ENCODE measurements at places on chromosomes 3 and 15.
A peak's percentile ranks its signal among the peaks of the same experiment; 100 is the strongest.

GRCh38 chr3:180802837-180803236, 109.6 kb upstream of the FXR1 start:
- DNase-seq = no peak

DNA sequence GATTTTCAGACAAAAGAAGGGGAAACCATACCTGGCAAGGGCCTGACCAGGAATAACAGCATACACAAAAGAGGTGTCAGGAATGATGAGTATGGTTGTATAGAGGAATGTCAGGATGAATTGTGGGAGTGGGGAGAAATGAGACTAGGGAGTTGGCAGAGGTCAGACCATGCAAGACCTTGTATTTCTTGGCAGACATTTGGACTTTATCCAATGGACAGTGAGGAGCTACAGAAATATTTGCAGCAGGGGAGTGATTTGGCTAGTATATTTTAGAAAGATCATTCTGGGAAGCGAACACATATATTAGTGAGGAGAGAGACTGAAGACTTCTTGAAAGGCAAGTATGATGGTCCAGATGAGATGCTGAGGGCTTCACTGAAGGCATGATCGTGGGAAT, 25.4 kb upstream of the ALPK3 start:
- peak; percentile 62 for DNase-seq

DNA sequence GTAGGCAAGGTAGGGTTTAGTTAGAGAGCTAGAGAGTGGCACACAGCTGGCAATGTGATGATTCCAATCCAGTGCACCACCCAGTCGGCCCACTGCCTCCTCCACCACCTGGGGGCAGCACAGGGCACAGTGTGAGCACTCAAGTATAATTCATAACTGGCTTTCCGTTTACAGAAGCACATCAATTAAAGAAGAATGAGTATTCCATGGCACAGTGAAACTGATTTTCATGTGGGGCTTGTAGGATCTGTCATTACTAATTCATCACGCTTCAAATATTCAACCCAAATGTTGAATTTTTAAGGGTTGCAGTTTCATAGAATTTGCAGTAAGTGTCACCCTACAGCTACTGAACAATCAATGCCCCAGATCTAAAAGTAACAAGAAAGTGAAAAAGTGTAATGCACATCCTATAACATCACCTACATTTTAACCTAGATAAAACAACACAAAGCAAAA, 149.9 kb downstream of the IGSF11 start:
- no peak for DNase-seq

- no peak for DNase-seq
These were observed 38.5 kb upstream of the TFRC start for GRCh38 chr3:196120291-196120951.

DNA sequence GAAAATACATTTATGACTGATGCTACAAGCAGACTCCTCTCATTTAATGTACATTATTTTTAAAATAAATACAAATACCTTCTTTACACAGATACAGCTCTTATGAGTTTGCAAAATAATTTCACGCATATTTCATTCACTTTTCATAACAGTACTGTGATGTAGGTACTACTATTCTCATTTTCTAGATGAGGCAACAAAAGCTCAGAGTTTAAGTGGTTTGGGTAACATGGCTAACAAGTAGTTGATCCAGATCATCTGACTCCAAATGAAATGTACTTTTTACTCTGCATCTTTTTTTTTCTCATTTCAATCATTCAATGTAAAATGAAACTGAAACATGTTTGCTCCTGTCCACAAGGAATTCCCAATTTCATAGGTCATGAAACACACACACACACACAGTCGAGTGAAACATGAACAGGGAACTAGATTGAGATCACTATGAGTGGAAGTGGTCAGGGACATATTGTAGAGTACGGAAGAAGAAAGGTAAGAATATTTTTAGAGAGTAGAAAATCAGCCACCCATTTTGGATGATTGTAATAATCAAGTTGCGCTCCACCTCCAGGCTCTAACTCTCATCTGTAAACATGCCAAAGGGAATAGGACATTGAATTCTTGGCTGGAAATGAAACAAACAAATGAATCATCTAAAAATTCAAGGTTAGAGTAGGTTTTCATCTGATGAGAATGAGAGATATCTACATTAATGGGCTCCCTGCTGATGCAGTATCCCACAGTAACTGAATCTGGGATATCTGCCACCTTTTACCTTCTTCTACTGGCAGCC, 92.4 kb downstream of the CLDN1 start:
- peak; percentile 73 for DNase-seq

- no peak for DNase-seq
These were observed 18.6 kb downstream of the DCP1A start for GRCh38 chr3:53328746-53329145.

GRCh38 chr3:30720586-30721313, 114.3 kb downstream of the TGFBR2 start:
- DNase-seq = peak; percentile 51

All from NCI-H226 (cell line).